ENCODE measurements at places on chromosomes 1 and 21.

DNA sequence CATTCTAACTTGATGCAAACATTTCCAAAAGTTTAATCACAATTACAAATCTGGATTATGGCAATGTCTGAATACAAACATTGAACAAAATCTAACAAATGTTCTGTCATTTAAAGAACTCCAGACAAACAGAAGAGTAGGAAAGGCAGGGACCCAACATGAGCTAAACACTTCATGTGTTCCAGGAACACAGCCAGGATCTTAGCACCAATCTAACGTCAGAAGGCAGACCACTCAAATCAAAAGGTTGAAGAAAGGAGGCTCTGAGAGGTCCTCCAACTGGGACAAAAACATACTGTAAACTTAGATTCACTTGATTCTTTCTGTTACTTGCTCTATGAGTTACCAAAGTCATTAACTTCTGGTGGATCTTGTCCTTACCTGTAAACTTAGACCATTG lies 374.0 kb downstream of the NEGR1 start:
- no peak for DNase-seq

DNA sequence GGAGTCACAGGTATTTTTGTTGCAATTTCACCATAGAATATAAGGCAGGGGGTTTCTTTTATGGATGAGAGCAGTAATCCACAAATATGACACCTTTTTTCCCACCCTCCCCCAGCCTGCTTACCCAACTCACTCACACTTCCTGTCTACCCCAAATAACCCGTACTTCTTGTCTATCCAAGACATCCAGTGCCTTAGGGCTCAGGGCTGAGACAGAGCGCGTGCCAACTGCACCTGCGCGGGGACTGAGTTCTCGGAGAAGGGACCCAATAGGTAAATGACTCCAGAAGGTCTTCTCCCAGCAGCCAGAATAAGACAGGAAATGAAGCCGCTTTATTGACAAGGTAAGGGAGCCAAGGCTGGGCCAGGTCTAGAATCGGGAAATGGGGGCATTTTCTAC lies 369.1 kb downstream of the SIPA1L2 start:
- no peak for DNase-seq

DNA sequence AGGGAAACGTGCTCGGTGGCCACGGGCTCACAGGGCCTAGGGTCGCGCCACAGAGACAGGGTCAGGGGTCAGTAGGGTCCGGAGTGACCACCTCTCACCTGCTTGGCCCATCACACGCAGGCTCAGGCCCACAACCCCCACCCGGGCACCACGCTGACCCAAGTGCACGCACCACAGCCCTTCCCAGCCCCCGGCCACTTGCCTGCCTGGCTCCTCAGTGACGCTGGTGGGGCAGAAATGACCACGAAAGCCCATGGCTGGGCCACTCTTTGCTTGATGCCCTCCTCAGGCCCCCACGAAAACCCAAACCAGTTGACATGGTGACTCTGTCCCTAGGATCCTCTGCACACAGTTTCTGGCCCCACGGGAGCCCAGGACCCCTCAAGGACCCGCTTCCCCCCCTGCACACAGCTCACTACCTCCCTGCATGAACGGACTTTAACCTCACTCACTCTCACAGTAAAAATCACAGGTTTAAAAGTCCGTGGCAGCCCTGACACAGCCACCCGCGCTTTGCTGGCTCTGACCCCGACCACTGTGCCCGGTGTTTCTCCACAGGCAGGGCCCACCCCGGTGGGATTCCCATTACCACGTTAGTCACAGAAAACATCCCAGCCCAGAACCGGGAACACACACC lies 20.7 kb downstream of the NADK start:
- DNase-seq = no peak

DNA sequence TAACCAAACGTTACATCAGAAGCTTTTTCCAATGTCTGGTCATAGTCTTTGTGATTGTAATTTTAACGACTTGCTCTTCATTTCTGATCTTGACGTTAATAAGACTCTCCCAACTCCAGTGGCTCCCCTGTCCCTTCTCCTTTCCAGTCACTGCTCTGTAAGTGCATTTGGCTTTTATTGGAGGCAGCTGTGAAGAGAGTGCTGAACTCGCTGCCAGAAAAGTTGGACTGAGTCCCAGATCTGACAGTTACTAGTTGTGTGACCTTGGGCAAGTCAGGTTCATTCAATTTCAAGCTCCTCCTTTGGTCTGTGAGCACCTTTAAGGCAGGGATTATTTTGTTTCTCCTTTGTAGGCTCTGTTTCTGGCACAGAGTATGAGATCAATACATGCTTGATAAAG lies 109.6 kb upstream of the TSPAN2 start:
- no peak for DNase-seq

GRCh38 chr1:106962591-106962990 lies 93.9 kb upstream of the PRMT6 start:
- DNase-seq = no peak

GRCh38 chr1:177229781-177230180 lies 59.0 kb downstream of the BRINP2 start:
- no peak for DNase-seq

GRCh38 chr1:159977364-159978106 lies 23.5 kb upstream of the SLAMF9 start:
- DNase-seq = no peak

GRCh38 chr1:52264530-52265115 lies 101.4 kb downstream of the CC2D1B start:
- DNase-seq = no peak

DNA sequence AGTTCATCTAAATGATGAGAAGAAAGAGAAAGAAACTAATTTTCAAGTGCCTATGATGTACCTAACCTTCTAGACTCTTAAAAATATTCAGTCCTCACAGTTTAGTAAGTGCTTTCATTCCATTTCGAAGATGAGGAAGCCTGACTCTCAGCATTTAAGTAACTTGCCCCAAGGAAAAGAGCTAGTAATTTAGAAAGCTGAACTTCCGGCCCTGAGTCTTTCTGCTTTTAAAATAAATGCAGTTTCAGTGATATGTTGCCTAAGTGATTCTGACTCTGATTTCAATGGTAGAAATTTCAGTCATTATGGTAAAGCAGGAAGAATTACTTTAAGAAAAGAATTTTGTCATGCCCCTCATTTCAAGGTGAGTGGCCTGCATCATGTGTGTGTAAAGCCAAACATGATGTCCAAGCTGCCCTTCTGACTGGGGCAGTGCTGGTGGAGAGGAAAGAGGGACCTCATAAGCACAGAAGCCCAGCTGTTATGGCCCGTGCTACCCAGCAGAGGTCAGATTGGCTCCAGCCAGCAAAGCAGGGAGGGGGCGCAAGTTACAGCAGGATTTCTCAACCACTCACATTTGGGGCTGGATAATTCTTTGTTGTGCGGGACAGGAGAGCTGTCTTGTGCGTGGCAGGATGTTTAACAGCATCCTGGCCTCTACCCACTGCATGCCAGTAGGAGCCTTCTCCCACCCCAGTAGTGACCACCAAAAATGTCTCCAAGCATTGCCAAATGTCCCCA lies 10.7 kb downstream of the ATP1A4 start:
- DNase-seq = no peak

- DNase-seq = peak; percentile 42
Observed at GRCh38 chr1:53949023-53949990, 3.2 kb downstream of the LRRC42 start.

DNA sequence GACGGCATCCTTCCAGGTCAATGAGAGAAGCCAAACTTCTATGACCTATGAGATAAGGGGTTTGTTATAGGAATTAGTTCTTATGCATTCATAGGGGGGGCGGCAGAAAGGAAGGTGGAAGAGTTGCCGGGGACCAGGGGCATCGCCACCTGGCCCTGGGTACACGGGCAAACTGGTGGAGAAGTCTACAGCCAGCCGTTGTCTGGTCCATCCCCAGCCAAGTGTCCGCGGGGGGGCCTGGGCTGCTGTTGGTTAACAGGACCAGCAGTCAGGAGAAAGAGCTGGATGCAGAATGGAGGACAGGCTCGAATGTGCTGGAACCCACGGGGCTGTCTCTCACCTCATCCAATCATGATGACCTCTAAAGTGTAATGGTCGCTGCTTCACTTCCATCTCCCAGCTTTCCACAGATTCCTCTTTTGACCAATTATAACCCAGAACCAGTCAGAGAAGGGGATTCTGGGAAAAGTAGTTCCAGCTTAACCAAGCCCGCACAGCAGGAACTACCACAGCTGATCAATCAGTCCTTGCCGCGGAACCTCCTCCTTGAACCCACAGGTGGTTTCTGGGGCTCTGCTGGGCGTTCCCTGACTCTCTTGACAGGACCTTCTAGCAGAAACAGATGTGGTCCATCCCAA lies 17.8 kb downstream of the TMEM51 start:
- DNase-seq = no peak

DNA sequence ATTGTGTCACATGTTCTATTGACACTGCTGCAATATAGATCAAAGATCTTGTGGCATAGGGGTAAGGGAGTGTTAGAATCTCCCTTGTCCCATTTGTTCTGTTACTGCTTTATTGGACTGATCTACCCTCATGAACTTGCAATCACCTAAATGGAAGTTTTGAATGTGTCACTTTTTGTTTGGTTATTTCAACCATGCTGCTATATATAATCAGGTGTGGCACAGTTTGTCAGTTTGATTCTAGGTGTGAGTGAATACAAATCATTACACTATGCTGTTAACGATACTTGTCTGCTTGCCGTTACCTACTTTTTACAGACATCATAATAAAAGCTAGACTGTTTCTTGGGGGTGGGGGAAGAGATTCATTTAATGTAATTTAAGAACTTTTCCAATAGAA lies 82.6 kb downstream of the MAB21L3 start:
- DNase-seq = no peak

DNA sequence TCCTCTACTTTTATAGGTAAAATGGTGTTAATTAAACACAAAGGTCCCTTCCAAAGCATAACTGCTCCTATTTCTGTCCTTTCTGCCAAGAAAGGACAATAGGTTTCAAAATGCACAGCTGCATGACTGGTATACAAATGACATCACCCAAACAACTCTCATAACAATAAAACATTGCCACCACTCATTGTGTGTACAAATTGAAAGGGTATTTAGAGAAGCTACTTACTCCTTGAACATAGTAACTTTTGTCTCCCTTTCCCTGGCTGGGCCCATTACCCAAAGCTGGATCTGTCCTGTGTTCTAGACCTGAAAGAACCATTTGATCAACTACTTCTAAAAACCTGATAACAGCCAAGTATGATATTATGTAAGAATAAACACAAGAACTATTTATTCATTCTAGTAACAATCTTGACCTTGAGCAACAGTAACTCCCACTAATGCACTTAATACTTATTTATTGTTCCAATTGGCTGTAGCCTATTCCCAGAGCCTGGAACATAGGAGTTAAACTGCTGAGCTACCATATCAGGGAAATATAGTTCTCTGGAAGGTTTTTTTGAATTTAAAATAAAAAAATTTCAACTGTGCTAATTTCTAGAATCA lies 38.2 kb downstream of the TTLL7 start:
- DNase-seq = no peak

GRCh38 chr1:19079541-19080472 lies 123.3 kb upstream of the IFFO2 start:
- no peak for DNase-seq

- no peak for DNase-seq
Observed at GRCh38 chr1:18932387-18932786, 24.1 kb downstream of the IFFO2 start.

DNA sequence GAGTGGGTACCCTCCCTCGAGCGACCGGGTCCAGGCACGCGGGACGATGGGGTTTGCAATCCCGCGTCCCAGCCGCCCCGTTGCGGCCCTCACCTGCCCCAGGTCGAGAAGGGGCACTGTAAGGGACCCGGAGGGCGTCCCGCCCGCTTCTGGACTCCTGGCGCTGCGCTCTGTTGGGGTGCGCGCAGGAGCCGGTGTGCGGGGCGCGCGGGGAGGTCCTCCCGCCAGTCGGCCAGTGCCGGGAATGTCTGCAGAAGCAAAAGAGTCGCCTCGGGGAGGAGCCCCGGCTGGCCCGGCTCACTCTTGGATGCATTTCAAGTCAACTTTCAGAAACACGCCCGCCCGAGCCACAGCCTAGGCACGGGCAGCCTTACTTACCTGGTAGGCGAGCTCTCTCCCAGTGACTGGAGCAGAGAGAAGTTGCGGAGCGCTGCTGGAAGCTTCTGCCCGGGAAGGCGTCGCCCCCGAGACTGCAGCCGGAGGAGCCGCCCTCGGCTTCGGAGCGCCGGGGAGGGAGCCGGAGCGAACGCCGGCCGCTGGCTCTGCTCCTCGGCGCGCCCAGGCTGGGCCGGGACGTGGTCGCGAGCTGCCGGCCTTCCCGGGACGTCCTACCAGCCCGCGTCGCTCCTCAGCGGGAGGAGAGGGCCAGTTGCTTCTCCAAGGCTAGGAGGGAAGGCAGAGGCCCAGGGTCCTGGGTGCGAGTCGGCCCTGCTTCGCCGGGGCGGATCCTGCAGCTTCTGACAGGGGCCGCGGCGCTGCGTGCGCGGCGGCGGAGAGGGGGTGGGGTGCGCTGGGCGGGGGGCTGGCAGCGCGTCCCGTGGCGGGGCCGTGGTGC lies at the start of gene LMX1A:
LMX1A (minus strand) TSS at position 739 of the 835 bp plus-strand sequence. CDS start 1,156 bp downstream, outside the sequence.
- DNase-seq = no peak

DNA sequence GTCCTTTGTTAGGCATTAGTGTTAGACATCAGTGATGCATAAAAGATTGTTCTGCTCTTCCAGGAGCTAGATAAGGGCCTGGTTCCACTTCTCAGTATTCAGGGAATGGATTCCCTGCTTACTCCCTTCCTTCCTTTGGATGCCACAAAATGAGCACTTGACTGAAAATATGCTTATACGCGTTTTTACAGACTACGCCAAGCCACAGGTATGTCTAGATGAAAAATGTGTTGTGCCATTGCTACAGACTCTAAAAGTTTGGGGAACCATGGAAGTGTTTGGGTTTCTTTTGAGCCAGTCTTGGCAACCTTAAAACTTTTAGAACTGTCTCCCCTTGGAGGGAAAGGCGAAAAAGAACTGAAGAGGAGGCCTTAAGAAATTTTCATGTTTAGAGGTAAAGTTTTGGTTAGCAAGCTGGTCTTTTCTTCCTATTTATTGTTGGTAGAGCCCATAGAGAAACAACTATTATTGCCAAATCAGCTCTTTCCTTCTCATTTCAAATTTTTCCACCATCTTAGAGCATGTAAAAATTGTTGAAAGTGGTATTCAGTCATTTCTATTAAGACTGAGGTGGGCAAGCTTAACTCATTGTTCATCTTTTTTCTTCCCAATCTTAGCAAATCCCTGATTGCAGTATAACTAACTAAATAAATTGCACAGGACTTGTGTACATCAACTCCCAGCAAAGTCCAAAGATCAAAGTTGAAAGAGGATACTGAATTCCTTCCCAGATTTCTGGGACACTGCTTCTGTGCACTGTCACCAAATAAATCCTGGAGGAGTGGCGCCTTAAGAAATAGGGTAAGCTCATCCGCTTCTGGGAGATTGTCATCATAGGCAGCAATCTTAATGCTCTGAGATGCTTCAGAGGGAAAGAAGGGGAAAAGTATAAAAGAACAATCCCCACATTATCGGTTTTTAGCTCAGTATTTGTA lies 18.9 kb downstream of the FGGY start:
- DNase-seq = no peak

GRCh38 chr1:182630586-182630985 lies 26.4 kb upstream of the RGS16 start:
- DNase-seq = no peak

GRCh38 chr1:98184856-98185255 lies 264.0 kb upstream of the DPYD start:
- no peak for DNase-seq

- DNase-seq = no peak
Observed at GRCh38 chr1:90135286-90135685, 140.4 kb downstream of the ZNF326 start.

GRCh38 chr1:240094041-240094722 lies 2.5 kb downstream of the FMN2 start:
- no peak for DNase-seq

Measured in CD4-positive, alpha-beta T cell treated with Interleukin-6 for 4 hours (primary cell).